ENCODE measurements at places on chromosomes 11 and 22. TPM values are rescaled to one million over a fixed set of nuclear protein-coding genes. Genes with fewer than 3 reads are reported as not detected.

DNA sequence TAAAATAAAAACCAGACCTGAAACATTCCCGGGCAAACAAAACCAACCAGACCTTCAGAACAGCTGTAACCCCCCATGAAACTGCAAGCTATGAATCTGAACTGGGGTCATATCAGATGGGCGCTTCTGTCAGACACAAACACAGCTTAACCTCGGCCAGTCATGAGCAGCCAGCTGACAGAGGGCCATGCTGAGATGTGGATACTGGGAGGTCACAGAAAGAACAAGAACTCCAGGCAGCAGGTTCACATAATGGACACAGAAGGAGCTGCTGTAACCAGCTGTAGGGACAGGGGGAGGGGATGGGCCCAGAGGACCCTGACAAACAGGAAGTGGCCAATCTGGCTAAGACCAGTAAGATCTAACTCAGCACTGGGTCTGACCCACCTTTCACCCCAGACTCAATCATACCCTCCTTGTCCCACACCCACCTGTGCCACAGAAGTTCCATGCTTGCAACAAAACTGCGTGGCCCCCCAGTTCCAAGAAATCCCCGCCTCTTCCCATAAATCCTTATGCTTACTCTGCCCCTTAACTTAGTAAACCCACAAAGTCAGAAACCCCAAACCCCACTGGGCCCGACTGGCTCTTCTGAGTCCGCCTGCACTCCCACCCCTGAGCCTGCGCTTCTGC is 4.0 kb downstream of the APOL4 start:
- no peak for DNase-seq

GRCh38 chr11:64853709-64854108 is 9.3 kb upstream of the CDC42BPG start:
- no peak for DNase-seq

GRCh38 chr11:13160806-13161205 is 116.8 kb upstream of the BMAL1 start:
- DNase-seq: no peak

GRCh38 chr11:96204721-96205459 is 138.1 kb downstream of the MAML2 start:
- DNase-seq: no peak

DNA sequence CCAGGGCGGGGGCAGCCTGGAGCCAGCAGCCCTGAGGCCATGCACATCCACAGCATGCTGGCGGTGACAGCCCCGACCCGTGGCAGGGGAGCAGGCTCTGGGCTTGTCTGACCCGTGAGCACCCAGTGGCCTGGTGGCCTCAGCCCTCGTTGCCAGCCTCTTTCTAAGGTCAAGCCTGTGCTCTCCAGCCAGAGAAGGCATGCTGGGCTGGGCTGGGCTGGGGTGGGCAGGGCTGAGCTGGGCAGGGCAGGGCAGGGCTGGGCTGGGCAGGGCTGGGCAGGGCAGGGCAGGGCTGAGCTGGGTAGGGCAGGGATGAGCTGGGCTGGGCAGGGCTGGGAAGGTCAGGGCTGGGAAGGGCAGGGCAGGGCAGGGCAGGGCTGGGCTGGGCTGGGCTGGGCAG is 10.6 kb downstream of the H19 start:
- DNase-seq: no peak

DNA sequence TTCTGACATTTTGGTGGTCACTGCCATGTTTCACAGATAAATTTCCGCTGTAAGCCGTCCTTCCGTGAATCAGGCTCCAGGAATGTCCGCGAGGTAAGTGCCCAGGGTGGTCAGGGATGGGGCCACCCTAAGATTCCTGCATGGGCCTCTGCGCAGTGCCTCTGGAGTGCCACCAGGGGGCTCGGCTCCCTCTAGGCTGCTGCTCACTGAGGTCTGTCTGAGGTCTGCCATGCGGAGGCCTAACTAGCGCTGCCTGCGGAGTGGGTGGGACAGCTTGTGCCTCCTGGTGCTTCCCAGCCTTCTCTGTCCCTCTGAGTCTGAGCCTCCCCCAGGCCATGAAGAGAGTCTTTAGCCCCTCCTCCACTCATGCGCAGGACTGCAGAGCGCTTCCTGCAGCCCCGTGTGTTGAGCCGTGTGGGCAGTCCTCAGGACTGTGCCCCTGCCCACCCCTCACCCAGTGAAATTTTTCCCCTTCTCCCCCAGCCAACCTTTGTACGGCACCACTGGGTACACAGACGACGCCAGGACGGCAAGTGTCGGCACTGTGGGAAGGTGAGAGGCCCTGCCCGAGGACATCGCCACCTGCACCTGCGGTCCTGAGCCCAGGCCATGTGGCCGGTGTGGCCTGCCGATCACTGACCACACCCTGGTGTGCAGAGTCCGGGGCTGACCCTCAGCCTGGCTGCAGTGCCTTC is 11.9 kb upstream of the MDK start:
- DNase-seq: peak; percentile 47

DNA sequence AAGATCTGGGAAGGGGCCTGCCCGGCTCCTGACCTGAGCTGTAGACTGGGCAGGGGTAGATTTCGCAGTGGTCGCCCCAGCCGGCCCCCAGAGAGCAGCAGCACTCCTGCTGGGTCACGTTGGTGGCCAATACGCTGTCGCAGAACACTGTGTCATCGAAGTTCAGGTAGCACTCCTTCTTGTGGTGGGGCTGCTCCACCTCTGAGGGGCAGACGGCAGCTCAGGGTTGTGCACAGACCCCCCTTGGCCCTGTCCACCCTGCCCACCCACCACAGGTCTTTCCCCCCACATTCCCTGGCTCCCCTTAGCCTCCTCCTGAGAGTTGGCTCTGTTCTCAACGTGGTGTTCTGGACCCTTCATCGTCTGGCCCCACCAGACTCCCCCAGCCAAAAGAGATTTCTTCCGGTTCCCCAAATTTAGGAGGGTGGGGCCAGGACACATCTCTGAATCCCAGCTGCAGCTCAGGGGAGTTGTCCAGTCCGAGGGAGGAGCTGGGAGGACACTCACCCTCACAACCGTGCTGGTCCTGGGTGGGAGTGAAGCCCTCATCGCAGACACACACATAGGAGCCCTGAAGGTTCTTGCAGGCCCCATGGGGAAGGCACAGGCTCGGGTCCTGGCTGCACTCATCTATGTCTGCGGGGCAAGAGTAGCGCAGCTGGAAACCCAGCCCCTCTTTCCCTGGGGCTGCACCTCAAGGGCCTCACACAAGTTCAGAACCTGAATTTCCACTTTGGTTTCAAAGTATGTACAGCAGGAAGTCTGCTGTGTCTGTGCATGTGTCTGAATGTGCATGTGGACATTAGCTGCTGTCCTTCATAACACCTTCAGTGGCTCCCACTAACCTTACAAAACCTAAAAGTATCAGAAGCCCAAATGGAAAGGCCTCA is 16.5 kb downstream of the SCYL1 start:
- DNase-seq: no peak

DNA sequence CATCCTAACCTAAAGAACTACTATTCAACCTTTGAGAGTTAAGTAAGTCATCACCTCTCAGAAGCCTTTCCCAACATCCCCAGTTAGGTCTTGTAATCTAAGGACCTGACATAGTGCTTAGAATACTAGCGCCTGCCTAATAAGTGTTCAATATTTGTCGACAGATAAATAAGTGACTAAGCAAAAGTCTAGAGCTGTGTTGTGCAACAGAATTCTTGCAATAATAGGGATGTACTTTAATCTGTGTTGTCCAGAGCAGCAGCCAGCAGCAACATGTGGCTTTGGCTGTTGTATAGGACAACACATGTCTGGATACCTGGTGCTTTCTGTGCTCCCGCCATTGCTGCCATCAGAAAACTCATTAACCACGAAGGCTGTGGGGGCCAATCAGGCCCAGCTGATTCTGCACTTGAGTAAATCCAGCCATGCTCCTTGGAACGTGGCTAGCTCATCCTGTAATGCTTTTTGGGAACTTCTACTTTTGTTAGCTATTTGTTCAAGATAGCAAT is 66.8 kb upstream of the NTM start:
- DNase-seq: no peak

GRCh38 chr11:46865340-46865739 is 19.3 kb upstream of the CKAP5 start:
- no peak for DNase-seq

DNA sequence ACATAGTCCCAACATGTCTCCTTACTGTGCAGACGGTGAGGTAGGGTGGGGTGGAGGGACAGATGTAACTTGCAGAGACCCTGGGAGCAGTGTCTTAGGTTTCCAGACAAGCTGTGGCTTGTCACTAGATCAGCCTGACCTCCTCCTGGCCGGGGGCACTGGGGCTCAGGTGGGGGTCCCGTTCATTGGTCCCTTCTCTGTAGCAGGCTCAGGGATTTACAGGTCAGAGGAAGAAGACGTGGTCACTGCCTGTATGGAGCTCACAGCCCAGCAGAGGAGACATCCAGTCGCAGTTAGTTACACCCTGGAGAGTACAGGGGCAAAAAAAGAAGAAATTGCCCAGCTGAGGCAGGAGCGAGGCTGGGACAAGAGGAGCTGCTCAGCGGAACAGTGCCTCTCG is 22.0 kb upstream of the TUB start:
- DNase-seq: no peak

- no peak for DNase-seq
Observed at GRCh38 chr22:24164940-24165339, 16.3 kb upstream of the SUSD2 start.

GRCh38 chr11:119754199-119754598 is 25.2 kb upstream of the NECTIN1 start:
- DNase-seq: no peak

DNA sequence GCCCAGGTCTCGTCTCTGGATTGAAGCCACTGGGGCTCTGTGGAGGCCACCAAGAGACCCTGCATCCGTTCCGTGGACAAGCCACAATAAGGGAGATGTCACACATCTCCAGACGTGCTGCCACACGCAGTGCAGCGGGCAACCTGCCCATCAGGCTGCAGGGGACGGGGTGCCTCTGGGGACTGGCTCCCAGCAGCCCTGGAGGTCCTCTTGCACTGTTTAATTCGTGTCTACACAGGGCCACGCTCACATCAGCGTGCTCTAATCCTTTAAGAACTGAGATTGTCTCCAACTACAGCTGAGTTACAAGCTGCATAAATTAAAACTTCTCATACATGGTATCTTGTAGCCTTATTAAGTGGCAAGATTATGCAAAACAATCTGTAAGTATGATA is 1232.2 kb downstream of the BRD1 start:
- no peak for DNase-seq

Gene DDI1
- total RNA-seq: not detected

Gene MS4A15
- not detected for total RNA-seq

Gene CRYAB
- 41.8 TPM for total RNA-seq

Gene NRGN
- total RNA-seq: not detected

Gene SLC22A12
- total RNA-seq: not detected

Gene VSIG2
- total RNA-seq: 115 TPM

Gene SHANK3
- 2.7 TPM for total RNA-seq

Gene GSC2
- total RNA-seq: not detected

Gene DCHS1
- 17.6 TPM for total RNA-seq

Gene IFT27
- 5.8 TPM for total RNA-seq

Gene STARD10
- 297 TPM for total RNA-seq

Gene MRGPRF
- 119 TPM for total RNA-seq

Data from transverse colon (tissue), 4 donors.